T-helper 1 cell (primary cell): ENCODE measurements at places on chromosomes 2 and 18.

GRCh38 chr18:5444269-5444668 lies 99.5 kb downstream of the EPB41L3 start:
- DNase-seq = no peak

- DNase-seq = no peak
Observed at GRCh38 chr18:44766450-44766849, 85.8 kb downstream of the SETBP1 start.

DNA sequence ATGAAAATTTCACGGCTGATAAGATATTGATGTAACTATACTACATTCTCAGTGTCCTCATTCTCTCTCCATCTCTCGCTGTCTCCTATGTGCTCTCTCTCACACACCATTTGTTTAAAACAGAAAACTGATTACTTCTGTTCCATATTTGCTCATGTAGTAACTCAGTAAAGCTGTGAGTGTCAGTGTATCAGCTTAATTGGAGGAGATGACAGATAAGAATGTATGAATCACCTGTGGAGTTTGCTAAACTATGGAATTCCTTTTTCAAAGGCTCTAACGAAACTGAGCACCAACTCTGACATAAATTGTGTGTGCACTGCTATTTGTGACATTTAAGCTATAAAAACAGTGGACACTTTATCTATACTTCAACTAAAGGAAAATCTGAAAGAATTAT lies 1080.0 kb downstream of the DSC3 start:
- DNase-seq = no peak

GRCh38 chr2:242040303-242040655 lies 170.8 kb downstream of the RTP5 start:
- no peak for DNase-seq

- no peak for DNase-seq
Observed at GRCh38 chr18:58955001-58955400, 90.3 kb downstream of the ZNF532 start.

GRCh38 chr2:67836866-67837265 lies 225.9 kb downstream of the C1D start:
- DNase-seq = no peak

DNA sequence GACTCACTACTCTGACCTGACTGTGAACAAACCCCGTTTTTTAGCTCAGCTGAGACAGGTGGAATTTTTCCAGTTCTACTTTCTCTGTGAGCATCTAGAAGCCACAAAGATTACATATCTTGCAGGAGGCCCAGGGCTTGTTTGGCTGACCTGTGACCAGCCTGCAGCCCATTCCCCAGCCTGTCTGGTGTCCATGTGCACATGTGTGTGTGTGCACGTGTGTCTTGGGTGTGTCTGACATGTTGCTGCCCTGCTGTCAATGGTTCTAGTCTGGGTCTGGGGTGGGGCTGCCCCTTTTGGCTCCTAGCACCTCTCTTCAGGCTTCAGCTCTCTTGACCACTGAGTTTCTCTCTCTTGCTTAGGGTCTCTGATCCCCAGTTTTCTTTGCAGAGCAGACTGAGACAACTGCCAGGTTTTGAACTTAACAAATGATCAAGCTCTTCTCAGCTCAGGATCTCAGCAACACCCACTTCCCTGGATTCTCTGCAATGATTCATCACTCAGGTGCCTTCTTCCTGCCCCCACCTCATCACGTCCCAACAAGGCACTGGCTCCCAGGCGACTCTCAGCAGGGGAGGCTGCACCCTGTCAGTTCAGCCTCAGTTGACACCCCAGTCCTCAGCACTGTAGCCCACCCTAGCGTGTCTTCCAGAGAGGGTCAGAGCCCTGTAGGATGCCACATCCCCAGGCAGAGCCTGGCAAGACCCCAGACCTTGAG lies 130.3 kb downstream of the CELF4 start:
- DNase-seq = no peak

DNA sequence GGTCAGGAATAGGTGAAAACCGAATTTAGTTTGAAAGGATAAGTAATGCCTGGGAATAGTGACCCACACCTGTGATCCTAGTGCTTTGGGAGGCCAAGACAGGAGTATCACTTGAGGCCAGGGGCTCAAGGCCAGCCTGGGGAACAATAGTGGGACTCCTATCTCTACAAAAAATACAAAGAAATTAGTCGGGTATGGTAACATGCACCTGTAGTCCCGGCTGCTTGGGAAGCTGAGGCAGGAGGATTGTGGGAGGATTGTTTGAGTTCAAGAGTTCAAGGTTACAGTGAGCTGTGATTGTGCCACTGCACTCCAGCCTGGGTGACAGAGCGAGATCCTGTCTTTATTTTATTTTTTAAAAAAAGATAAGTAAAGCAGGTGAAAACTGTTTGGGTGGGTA lies 3.8 kb upstream of the MYO1B start:
- no peak for DNase-seq

DNA sequence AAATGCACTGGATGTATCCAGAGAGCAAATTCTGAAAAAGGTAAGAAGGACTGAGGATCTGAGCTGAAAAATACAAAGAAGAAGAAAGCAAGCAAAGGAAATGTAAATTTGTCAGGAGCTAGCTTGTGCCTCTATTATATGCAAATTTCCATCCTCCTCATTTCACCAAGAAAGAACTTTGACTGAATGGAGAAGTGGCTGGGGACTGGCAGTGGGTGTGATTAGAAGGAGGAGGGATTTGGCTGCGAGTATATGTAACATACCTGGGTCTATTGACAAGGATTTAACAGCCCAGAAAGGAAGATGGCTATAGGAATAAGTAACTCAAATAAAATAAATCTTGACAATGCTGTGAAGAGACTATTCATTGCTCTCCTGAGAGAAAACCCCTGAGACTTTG lies 19.4 kb upstream of the RIT2 start:
- DNase-seq = no peak

GRCh38 chr2:191687867-191688266 lies 9.9 kb downstream of the NABP1 start:
- DNase-seq = no peak

- DNase-seq = no peak
Observed at GRCh38 chr18:59358414-59358711, 702 bp downstream of the LMAN1 start.

DNA sequence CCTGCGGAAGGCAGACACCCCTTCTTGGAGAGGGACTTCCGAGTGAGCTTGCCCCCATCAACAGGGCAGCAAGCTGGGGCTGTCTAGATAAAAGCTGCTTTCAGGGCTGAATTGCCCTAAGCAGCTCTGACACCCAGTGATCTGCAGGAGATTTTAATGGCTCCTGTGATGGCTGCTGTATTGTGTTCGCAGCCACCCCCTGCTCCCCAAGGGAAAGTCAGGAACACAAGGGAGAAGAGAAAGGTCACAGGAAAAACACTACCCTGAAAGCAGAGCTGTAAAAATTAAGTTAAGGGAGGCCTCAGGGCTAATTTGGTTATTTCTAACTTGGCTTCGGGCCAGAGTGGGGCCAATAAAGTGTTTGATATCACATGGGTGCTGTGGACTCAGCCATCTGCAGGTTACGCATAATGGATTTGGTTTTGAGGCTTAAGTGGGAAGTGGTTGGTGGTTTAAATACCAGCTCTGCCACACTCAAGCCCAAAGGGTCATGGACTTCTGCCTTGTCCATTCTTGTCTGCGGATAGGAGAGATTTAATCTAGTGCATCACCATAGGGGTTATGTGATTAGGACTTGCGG lies 147.6 kb downstream of the CLIP4 start:
- no peak for DNase-seq

DNA sequence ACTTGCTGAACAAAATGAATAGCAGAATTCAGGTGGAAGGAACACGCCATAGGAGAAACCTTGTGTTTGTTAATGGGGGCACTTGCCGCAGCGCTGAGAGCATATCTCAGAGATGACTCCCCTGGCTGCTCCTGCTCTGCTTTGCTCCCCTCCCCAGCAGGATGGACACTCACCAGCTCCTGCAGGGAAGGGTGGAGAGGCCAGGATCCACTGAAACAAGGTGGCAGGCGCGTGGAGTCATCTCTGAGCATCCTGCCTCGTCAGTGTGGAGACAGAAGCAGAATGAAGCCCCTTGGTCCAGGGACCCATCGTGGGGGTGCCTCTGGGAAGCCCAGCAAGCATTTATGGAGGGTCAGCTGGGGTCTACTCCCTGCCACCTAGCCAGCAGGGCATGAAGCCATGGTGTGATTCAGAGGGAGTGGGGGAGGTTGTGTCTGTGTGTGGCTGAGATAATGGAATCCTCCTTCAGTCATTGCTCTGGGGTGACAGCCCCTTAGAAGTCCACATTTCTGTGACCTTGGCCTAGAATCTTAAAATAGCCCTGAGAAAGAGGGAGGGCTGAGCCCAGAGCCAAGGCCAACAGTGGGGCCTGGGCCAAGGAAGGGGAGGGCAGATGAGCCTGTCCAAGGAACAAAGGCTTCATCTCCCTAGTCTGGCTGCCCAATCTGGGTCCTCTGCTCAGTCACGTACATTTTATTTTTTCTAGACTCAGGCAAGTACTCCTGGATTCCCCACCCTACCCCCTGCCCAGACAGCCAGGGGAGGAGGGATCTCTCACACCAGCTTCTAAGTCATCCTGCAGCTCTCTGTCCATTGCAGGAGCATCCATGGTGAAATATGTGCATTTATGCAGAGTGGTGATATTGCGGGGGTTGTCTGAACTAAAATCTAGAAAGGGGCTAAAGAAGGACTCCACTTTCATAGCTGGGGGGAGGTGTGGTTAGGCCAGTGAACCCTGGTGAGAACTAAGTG lies 215.4 kb downstream of the ZBTB7C start:
- DNase-seq = no peak

DNA sequence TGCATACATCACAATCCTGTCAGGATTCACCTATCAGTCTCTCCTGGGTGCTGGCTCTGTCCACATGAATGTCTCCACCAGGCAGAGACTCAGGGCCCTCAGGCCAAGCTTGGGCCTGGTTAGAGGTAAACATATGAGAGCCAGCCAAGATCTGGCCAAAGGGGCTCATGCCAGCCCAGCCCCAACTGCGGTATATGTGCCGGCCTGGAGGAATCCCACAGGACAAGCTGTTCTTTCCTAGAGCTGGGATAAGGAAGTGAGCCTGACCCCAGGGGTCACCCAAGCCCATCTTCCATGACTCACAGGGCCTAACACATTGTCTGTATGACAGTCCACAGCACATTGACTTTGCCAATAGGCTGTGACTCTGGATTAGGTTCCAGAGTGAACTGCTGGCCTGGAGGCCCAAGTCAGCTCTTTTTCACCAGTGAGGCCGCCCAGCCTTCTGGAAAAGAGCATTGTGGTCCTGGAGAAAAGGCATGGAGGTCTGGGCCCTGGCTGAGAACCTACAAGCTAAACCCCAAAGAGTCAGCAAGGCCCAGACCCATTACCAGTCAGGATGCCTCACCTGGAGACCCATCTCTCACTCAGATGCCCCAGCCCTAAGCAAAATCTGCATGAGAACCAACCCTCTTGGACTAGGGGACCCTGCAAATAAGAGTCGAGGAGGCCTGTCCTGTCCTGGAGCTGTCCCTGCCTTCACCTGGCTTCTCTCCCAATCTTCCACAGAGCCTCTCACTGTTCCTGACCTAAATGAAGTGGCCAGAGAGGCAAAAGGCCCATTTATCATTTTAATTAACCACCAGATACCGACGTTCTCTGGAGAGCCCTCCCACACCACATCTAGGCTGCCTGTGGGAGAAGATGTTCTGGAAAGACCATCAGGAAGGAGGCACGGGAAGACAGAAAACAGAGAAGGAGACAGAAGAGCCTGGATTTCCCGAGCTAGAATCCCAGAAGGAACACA lies 120.9 kb upstream of the PKDCC start:
- DNase-seq = no peak

GRCh38 chr2:143683977-143684376 lies 554.8 kb downstream of the ARHGAP15 start:
- no peak for DNase-seq

DNA sequence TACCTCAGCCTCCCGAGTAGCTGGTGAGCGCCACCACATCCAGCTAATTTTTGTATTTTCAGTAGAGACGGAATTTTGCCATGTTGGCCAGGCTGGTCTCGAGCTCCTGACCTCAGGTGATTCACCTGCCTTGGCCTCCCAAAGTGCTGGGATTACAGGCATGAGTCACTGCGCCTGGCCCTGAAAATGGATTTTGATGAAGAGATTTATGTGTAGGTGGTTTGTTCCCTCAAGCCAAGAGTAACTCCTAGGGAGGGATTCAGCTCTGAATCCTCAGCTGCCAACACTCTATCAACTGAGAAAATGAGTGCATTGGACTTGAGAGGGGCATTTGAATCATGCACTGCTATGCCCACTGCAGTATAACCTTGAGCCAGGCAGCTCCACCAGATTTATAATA lies 17.5 kb upstream of the LIPG start:
- DNase-seq = no peak

DNA sequence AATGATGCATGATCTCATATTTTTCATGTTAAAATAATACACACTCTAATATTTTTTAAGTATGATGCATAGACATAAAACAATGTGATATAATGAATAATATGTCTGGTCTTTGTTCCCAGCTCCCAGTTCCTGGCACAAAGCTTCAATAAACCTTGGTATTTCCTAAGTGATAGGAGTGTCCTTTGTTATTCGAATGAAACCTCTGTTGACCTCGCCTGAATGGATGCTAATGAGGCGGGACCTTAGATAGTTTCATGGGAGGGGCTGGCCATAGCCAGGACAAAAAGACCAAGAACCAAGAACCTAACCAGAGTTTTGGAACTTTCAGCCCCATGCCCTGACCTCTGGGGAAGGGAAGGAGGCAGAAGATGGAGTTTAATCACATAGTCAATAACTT lies 257.7 kb upstream of the COPS8 start:
- DNase-seq = no peak

DNA sequence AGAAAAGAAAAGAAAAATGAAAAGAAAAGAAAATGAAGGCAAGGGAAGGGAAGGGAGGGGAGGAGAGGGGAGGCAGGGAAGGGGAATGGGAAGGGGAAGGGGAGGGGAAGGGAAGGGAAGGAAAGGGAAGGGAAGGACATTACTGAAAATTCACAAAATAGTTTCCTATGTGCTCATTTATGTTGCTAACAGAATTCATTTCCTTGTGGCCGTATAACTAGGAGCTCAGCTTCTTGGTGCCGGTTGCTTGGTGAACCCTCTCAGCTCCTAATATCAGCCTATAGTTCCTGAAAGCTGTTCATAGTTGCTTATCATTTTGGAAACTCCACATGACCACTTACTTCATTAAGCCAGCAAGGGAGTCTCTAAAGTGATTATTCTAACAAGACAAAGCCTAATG lies 379.8 kb upstream of the TMEFF2 start:
- DNase-seq = no peak

DNA sequence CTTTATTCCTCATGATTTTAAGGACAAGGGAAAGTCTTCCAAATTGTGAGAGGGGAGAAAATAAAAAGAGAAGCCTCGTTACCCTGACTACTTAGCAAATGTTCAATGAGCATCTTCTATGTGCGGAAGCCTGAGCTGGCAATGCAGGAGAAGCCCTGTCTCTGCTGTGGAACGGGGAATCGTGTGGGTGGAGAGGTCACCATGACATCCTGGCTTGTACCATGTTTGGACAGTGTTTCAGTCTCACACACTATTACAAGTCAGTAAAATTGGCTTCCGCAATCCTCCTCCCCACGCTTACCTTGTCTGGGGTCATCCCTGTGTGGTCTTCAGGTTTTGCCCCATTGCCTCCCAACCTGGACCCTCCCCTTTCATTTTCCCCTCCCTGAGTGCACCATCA lies 65.0 kb upstream of the PPM1B start:
- DNase-seq = no peak
